Stimulated activated naive CD8-positive, alpha-beta T cell treated with anti-CD3 and anti-CD28 coated beads, Interleukin-15, Interleukin-2, amounts not matched to agents 100 U/mL and 50 U/mL, for 24 hours (primary cell): ENCODE measurements at places on chromosomes 16 and 17.

DNA sequence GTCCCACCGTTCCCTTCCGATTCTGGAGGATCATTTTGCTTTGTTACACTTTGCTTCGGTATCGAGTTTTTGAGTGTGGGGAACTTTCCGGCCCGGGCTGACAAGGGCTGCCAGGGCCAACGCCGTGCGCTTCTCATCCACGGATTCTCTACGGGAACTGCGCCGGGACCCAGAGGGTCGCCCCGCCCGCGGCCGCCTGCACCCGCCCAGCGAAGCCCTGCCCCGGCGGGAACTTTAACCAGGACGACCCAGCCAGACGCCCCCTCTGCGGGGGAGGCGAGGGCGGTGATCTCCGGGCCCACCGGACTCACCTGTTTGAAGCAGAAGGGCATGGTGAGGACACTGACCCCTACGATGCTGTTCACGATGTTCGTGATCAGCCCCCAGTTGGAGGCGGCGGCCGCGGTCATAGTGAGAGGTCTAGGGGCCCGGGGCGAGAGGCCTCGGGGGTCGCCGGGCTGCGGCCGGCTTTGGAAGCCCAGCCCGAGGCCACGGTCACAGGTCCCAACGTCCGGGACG lies 536 bp downstream of the SLC38A10 start:
- DNase-seq: peak; percentile 38

DNA sequence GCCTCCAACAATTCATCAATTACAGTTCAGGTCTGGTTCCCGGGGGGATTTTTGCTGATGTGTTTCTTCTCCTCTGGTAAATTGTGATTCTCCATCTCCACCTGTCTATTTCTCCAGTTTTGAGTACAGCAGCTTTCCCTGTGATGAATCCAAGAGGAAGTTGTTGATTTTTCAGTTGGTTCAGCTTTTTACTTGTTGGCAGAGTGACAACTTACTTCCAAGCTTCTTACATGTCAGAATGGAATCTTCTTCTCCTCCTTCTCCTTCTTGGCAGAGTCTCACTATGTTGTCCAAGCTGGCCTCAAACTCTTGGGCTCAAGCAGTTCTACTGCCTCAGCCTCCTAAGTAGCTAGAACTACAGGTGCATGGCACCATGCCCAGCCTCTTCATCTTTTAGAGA lies 33.4 kb upstream of the TMEM92 start:
- no peak for DNase-seq

DNA sequence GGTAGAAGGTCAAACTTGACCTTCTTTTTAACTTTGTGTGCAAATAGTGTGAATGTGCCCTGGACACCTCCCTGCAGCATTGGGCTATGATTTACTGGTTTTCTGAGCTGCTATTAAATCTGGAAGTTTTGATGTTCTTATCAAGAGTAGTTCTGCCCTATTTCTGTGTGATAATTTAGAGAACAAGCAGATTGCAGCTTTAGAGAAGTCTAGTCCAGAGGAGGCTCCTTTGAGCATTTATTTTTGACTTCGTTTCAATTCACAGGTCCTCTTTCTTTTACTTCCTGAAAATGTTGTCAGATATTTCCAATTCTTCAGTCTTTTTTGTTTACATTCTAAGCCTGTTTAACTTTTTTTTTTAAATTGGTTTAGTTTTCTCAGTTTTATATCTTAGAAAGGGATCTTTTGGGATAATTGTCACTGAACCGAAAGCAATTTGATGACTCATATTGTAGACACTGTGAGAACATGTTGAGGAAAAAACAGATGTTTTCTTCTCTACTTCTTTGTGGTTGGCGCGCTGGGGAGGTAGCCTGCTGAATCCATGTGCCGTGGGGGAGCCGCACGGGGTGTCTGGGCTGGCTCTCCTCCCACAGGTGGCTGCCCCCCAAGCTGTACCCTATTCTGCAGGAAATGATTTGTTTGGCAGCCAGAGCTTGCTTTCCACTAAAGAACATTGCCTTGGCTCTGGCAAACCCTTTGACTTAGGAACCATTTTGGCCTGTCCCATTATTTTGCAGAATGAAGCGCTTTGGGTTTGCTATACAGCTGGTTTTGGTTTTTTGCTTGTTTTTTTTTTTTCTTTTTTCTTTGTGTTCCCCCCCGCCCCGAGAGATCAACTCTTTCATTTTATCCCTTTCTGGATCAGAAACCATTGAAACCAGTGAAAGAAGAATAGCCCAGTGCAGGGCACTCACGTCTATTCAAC lies 53.4 kb downstream of the MFSD11 start:
- peak; percentile 45 for DNase-seq

DNA sequence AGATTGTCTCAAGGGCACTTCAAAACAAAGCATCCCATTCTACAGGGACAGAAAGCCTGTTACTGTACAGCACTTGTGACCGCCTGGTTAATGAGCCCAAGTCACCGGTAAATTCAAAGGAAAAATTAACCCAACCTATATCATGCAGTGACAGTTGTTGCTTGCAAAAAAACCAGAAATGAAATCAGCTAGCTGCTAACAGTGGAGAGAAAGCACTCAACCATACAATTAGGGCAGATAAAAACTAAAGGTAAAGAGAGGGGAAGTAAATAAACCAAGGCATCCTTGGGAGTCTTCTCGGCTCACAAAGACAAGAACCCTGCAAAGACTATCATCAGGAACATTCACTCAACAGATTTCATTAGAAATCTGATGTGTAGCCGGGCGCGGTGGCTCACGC lies 5.9 kb downstream of the RETREG3 start:
- no peak for DNase-seq

DNA sequence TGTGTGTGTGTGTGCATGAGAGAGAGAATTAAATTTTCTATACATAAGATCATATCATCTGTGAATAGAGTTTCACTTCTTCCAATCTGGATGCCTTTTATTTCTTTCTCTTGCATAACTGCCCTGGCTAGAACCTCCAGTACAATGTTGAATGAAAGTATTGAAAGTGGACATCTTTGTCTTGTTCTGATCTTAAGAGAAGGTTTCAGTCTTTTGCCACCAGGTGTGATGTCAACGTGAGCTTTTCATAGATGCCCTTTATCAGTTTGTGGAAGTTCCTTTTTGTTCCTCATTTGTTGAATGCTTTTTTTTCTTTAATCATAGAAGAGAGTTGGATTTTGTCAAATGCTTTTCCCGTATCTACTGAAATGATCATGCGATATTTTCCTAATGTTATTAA lies 63.3 kb downstream of the RNF213 start:
- no peak for DNase-seq
